Fibroblast of lung (primary cell): ENCODE measurements at places on chromosomes 12 and 14.

DNA sequence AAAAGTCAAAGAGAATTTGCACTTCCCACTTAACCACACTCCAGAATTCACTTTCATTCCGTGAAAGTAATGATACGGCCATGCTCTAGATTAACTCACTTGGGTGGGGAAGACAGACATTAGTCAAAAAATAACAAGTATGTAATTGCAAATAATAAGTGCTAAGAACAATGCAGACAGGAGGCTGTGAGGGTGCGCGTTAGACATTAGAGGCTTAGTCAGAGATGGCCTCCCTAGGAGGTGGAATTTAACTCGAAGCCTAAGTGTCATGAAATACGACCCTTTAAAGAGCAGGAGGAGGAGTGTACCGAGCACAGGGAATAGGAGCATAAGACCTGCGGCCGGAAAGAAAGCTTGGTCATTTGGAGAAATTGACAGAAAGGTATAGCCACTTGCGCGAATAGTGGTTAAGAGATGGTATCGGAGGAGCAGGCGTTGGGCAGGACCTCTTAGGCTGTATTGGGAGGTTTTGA is 628 bp downstream of the SNRPF start:
- peak; percentile 48 for DNase-seq

DNA sequence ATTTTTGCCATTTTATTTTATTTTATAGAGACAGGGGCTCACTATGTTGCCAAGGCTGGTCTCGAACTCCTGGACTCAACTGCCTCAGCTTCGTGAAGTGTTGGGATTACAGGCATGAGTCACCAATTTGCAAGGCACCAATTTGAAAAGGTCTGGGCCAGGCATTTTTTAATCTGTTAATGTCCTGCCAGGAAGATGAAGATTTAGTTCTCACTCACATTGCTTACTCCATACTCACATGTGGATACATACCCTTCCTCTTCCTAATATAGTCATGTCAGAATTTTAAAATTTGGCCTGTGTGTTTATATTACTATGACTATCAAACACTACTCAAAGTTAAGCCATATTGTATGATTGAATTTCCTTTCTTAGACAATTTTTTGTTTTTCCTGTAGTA is 15.3 kb upstream of the EML1 start:
- DNase-seq: peak; percentile 20

GRCh38 chr14:50331596-50331995 is 19.5 kb downstream of the DMAC2L start:
- DNase-seq: no peak

DNA sequence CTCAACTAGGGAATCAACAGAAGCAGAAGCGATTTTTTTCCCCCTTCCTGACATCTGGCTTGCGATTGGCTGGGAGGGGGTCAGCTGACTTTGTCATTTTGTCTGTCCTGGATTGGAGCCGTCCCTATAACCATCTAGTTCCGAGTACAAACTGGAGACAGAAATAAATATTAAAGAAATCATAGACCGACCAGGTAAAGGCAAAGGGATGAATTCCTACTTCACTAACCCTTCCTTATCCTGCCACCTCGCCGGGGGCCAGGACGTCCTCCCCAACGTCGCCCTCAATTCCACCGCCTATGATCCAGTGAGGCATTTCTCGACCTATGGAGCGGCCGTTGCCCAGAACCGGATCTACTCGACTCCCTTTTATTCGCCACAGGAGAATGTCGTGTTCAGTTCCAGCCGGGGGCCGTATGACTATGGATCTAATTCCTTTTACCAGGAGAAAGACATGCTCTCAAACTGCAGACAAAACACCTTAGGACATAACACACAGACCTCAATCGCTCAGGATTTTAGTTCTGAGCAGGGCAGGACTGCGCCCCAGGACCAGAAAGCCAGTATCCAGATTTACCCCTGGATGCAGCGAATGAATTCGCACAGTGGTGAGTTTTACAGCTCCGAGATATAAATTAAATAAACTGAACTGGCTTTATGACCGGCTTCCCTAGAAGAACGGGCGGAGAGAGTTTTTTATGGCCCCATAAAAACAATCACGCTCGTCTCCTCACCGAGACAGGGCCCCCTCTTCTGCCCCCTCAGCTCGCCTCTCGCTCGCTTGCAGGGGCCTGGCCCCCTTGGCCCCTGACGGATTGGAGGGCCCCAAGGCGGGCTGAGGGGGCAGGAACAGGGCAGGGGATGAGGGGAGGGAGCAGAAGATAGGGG is at the start of gene HOXC6:
HOXC6 (plus strand) TSS at position 127 of the 888 bp plus-strand sequence; CDS start at position 209, 82 bp downstream.
- DNase-seq: peak; percentile 24

DNA sequence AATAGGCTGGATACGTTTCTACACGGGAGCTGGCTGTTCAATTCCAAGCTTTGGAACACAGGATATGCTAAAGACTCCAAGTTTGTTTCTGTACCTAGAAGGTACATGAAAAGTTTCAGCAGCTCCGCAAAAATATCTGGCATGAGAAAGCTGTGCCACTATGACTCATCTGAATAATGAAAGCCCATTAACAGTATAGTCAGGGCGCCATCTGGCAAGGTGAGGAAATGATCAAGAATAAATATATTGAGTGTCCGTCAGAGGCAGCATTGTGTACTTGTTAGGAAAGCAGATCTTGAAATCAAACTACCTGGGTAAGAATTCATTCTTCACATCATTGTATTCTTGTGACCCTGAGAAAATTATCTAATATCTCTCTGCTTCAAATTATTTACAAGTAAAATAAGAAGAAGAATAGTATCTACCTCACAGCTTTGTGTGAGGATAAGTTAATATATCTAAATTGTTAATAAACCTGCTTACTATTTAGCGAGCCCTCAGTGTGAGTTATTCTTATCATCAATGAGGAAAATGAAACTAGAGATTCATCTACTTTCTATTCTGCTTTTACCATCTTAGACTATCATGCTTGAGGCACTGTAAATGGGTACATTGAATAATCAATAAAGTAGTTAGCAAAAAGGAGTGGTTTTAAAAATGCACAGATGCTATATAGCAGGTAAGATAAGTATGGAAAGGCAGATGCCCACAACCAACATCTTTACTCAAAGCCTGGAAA is 53.5 kb downstream of the FSCB start:
- no peak for DNase-seq

DNA sequence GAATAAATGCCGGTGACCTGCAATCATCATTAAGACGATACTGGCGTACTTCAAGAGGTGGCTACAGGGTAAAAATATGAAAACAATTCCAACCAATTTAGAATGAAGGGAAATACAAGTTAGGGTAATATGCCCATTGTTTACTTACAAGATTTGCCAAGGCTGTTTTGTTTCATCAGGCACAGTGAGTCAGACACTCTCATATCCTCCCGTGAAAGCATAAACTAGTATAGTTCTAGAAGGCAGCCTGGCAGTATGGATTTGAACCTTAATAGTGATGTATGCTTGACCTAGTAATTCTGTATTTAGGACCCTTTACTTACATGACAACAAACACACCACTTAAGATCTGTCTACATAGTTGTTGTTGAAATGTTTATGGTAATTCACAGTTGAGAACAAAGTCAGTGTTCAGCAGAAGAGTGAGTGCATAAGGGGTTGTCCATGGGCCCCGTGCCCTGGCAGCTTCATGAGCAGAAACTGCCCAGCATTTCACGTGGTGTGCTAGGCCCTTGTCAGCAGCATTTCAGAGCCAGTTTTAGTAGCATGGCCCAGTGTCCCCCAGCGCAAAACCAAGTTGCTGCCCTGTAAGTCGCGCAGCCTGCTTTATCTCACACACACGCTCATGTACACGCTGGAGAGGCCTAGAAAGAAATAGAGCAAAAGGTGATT is 80.8 kb downstream of the EP400 start:
- peak; percentile 12 for DNase-seq

DNA sequence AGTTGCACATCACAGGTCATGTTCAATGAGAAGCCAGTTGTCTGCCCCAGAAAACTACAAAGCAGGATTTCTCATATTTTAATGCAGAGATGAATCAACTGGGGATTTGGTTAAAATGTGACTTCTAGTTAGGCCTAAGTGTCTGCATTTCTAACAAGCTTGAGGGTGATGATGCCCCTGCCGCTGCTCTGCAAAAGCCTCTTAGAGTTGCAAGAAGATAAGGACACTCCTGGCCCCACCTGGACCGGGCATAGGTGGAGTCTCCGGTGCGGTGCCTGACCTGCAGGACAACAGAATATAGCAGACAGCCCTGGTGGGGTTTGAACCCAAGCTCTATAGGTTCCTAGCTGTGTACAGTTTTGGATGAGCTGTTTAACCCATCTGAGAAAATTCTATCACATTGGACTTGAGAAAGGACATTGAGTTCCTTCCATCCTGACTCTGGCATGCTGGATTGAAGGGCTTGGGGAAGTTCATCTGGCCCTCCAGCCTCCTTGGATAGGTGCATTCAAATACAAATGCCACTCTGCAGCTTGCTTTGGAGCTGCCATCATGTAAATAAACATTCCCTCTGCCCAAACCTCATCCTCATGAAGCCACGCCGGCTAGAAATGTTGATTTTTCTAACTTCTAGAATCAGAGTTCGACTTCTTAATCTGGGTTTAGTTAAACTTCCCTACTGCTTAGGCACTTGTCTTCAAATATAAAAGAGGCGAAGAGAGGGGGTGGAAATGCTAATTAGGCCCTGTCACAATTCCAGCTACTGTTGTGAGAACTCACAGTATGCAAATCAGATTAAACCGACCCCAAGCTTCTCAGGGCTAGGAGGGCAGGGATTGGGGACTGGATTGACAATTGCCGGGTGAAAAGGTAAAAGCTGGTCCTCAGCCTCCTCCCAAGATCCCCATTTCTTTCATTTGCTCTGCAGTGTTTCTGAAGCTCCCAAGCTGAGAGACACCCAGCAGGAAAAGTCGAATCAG is 1225.6 kb downstream of the VRK1 start:
- DNase-seq: no peak
